Heart right ventricle (tissue), 16 donors: ENCODE measurements at places on chromosomes 3 and 15.

DNA sequence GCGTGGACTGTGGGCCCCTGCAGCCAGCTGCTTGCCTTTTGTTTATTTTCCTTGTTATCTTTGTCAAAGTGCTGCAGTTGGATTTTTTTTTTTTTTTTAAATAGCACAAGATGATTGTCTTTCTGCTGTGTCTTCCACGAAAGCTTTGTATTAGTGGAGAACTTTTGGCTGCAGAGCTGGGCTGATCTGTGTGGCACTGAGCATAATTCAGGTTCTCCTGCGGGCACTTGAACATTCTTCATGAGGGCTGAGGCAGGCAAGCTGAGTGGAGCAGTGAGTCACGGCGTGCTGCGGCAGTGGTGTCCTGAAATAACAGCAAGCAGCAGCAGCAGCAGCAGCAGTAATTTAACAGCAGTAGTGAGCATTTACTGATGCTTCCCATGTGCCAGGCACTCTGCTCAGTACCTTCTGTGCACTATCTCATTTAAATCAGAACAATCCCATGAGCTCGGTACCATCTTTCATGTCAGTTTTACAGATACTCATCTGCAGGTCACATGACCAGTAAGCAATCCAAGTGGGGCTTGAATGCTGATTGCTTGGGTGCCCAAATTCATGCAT is 45.8 kb downstream of the MITF start:
- DNase-seq = peak; percentile 41

- DNase-seq = no peak
Observed at GRCh38 chr3:190446573-190447279, 3.0 kb downstream of the TMEM207 start.

DNA sequence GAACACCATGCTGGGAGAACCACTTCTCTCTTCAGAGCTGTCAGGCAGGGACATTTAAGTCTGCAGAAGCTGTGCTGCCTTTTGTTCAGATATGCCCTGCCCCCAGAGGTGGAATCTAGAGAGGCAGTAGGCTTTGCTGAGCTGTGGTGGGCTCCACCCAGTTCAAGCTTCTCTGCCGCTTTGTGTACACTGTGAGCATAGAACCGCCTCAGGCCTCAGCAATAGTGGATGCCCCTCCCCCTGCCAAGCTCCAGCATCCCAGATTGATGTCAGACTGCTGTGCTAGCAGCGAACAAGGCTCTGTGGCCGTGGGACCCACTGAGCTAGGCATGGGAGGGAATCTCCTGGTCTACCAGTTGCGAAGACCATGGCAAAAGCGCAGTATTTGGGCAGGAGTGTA is 121.6 kb downstream of the NFKBIZ start:
- DNase-seq = no peak

- peak; percentile 5 for DNase-seq
Observed at GRCh38 chr3:73766599-73767381, 142.0 kb upstream of the PDZRN3 start.

- DNase-seq = peak; percentile 40
Observed at GRCh38 chr3:186239321-186239720, 122.7 kb downstream of the DGKG start.

DNA sequence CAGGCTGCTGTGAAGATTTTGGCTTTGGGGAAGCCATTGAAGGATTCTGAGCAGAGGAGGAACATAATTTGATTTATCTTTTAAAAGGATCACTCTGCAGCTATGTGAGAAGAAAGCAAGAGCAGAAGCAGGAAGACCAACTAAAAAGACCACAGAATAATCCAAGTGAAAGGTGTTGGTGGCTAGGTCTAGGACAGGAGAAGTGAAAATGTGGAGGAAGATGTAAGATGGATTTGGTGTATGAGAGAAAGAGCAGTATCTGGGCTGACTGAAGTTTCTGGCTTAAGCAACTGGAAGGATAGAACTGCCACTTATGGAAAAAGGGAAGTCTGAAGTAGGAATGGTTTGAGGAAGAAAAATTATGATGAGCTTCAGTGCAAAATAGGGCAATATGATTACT is 62.0 kb downstream of the SFMBT1 start:
- DNase-seq = no peak

- DNase-seq = no peak
Observed at GRCh38 chr3:5520237-5520636, 332.7 kb downstream of the EDEM1 start.

- DNase-seq = no peak
Observed at GRCh38 chr15:89780601-89781000, 4.5 kb downstream of the MESP2 start.

DNA sequence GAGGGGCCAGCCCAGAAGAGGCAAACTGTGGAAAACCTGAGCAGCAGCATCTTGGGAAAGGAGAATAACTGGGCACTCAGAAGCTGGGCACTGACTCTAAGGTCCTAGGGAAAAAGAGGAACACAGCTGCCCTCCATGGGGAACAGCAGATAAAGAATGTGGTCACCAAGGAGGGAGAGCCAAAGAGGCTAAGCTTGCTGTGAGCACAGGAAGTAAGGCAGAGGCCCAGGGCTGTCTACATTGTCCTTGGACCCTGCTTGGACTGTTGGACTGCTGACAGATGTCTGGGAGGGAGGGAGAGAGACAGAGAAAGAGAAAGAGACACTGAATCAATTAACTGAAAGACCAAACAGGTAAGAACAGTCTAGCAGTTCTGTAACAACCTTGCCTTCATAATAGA is 4.5 kb upstream of the MNS1 start:
- no peak for DNase-seq

GRCh38 chr3:173733029-173733652 is 335.6 kb downstream of the NLGN1 start:
- DNase-seq = no peak

- no peak for DNase-seq
Observed at GRCh38 chr3:144549166-144549565, 577.5 kb downstream of the DIPK2A start.

GRCh38 chr3:31974471-31974870 is 6.6 kb downstream of the OSBPL10 start:
- DNase-seq = no peak

- DNase-seq = no peak
Observed at GRCh38 chr3:179701176-179701827, 48.5 kb downstream of the USP13 start.

- DNase-seq = no peak
Observed at GRCh38 chr3:4417449-4417848, 49.6 kb downstream of the SUMF1 start.

- DNase-seq = no peak
Observed at GRCh38 chr15:57227899-57228298, 148.4 kb upstream of the CGNL1 start.

- no peak for DNase-seq
Observed at GRCh38 chr3:152610622-152611021, 224.3 kb upstream of the P2RY1 start.

GRCh38 chr3:17040990-17041377 is 156.2 kb downstream of the PLCL2 start:
- DNase-seq = no peak

DNA sequence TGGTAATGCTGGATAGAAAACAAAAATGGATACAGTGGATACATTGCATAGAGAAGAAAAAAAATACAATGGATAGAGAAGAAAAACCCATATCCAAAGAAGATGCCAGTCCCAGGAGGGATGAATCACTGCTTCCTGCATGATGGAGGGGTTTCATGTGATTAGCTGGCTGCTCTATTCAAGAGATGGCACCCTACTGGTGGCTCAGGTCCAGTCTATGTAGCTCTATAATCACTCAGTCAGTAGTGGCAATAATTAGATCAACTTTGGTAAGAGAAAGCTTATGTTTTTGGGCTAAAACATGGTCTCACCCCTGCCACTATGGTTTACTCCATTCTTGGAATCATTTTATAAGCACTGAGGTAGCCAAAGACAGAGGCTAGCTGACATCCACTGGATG is 33.7 kb upstream of the NOX5 start:
- no peak for DNase-seq

DNA sequence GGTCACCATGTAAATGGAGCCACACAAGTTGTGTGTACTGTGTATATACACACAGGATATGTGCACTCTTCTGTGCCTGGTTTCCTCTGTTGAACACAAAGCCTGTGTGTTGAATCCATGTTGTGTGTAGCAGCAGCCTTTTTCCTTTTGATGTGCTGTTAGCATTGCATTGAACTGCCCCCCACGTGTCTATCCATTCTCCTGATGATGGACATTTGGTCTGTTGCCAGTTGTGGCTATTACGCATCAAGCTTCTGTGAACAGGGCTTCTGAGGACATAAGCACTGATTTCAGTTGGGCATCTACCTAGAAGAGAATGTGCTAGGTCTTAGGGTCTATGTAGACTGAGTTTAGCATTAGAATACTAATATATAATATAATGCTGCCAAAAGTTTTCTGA is 77.4 kb downstream of the LSM3 start:
- DNase-seq = no peak

DNA sequence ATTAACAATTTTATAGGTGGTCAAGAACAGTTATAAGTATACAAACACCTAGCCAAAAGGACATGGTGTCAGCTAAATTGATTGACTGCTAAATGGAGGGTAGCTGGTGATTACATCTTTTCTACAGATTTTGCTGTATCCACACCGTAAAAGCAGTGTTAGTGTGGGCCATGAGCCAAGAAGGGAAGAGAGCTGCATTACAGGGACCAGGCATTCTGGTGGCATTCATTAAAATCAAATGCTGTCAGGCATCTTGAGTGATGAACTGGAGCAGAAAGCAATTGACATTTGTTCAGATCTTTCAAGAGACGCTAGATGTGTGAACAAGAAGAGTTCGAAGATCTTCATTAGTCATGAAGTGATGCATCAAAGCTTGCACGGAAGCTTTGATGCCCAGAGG is 177.9 kb downstream of the ARPP21 start:
- no peak for DNase-seq

DNA sequence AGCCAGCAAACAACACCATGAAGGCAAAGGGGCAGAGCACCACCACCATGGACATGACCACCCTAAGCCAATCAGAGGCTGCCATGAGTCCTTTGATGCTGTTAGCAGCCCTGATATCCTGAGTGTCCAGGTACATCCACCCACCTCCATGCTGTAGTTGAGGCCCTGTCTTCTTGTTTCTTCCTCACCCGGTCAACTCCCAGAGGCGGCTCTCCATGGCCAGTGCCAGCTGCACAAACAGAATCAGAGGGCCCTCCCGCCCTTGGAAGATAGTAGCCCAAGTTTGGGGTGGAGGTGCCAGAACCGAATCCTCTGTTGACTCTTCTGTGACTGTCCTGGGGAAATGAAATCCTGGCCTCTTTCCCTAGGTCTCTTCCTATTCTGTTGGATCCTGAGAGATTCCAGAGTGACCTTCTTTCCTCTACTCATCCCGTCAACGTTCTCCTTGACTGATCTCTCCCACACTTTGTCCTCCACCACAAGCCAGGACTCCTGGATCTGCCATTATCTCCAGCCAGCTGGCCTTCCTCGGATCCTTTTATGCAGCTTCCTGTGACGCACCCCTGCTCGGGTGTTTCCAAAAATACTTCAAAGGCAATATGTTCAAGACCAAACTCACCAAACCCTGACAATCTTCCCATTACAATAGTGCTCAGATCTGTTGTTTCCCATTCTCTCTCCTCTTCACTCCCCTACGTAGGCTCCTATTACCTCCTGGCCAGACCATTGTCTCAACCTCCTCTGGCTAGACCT is 45.4 kb upstream of the DLG1 start:
- DNase-seq = no peak

- no peak for DNase-seq
Observed at GRCh38 chr3:45693941-45694521, 4.8 kb downstream of the SACM1L start.

GRCh38 chr3:72270072-72270681 is 485.2 kb upstream of the PROK2 start:
- peak; percentile 87 for DNase-seq

DNA sequence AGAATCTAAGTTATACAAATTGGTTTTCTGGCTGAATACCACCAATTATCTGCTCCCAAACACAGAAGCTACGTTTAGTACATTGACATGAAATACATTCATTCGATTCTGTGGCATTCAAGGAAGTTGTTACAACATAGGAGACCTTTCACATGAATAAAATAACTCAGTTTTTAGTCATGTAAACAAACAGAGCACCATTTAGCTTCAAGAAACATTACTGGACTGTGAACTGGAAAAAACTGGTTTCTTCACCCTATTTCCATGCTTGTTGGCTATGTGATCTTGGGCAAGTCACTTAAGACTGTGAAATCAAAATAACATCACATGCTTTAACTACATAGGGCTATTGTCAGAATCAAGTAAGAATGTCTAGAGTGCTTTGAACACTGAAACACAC is 46.2 kb downstream of the NRG4 start:
- no peak for DNase-seq

- no peak for DNase-seq
Observed at GRCh38 chr3:27756877-27757276, 34.8 kb upstream of the EOMES start.

- DNase-seq = no peak
Observed at GRCh38 chr3:150495563-150496168, 50.6 kb downstream of the SERP1 start.

- DNase-seq = no peak
Observed at GRCh38 chr3:25441234-25441856, 13.3 kb downstream of the RARB start.

DNA sequence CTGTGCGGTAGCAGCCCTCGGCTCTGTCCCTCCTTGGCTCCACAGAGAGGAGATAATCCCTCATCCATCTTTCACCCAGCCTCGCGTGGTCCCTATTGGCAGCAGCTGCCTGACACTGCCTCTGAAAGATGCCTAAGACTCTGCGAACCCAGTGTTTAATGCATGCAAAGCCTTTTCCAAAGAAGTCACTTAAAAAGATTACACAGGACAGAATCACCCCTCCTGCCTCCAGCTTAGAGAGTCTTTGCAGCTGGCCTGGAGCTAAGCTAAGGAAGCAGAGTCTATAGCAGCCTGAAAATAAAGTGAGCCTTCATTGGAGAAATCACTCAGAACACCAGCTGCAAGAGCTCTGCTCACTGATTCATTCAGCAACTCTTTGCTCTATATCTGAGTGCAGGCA is 247.2 kb downstream of the SHQ1 start:
- DNase-seq = no peak

- peak; percentile 74 for DNase-seq
Observed at GRCh38 chr3:141875893-141876380, 506 bp upstream of the ATP1B3 start.

DNA sequence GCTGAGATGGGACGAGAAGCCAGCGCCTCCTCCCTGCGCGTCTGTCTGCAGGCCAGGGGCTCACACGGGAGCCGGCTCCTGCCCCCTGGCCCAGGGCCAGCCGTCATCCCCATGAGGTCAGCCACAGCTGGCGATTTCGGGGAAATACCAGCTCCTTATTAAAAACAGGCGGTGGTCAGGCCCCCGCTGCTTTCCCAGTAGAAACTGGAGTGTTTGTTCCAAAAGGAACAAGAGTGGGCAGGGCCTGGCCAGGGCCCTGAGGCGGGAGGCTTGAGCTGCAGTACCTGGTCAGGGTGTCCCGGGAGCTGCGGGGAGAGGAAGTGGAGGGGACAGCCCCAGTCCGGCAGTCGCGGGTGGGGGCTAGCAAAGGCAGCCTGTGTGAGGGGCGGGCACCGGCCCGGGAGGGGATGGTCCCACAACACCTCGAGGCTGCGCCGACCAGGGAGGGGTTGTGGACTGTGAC is 17.8 kb downstream of the MYL3 start:
- DNase-seq = peak; percentile 81

- no peak for DNase-seq
Observed at GRCh38 chr3:141913150-141913811, 36.8 kb downstream of the ATP1B3 start.
